ENCODE measurements at places on chromosomes 7 and 10.

DNA sequence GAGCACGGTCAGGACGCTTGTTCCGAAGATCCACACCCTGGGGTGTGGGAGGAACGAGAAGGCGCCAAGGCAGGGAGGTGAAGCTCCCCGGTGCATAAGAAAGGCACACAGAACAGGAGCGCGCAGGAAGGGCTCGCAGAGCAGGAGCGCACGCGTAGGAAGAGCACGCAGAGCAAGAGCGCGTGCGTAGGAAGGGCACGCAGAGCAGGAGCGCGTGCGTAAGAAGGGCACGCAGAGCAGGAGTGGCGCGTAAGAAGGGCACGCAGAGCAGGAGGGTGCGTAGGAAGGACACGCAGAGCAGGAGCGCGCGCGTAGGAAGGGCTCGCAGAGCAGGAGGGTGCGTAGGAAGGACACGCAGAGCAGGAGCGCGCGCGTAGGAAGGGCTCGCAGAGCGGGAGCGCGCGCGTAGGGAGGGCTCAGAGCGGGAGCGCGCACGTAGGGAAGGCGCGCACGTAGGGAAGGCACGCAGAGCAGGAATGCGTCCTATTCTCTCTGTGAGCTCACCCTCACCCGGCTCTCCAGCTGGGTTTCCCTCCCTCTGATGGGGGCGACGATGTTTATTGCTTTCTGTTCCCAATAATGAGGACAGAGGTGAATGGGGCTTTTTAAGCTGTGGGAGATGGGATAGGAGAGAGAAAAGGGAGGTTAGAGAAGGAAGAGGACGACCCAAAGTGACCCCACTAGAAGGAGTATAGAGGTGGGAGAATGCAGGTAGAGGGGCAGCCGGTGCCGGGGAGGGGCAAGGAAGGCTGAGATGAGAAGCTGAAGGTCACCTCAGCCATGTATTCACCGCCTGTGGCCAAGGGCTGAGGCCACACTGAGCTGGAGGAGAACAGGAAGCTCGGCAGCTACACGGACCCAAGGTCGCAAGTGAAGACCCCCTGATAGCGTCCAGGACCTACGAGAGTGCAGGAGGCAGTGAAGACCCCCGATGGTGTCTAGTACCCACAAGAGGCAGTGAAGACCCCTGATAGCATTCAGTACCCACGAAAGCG, 423.2 kb downstream of the PTPRN2 start:
- DNase-seq: no peak

GRCh38 chr10:13678101-13678843, 91.5 kb downstream of the PRPF18 start:
- no peak for DNase-seq

GRCh38 chr7:2633538-2634266, 1.9 kb downstream of the TTYH3 start:
- no peak for DNase-seq

- DNase-seq: no peak
Observed at GRCh38 chr7:479115-479947, 40.3 kb downstream of the PDGFA start.

GRCh38 chr10:5040781-5041470, 37.3 kb upstream of the AKR1C2 start:
- no peak for DNase-seq

DNA sequence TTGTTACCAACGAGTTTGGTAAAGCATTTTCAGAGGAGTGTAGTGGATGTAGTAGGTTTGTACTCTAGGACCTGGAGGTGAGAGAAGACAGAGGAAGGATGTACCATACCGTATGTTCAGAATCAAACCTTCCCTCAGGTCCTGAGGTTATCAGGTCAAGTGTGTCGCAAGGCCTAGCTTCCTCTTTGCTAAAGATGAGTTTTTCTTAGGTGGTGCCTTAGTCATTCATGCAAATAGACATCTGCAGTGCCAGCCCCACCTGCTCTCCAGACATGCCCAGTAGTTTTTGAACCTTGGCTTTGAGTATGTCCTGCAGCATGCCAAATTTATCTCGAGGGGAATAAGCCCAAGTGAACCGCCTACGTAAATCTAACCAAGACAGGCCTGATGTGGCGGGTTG, 71.3 kb downstream of the HDAC9 start:
- DNase-seq: no peak

DNA sequence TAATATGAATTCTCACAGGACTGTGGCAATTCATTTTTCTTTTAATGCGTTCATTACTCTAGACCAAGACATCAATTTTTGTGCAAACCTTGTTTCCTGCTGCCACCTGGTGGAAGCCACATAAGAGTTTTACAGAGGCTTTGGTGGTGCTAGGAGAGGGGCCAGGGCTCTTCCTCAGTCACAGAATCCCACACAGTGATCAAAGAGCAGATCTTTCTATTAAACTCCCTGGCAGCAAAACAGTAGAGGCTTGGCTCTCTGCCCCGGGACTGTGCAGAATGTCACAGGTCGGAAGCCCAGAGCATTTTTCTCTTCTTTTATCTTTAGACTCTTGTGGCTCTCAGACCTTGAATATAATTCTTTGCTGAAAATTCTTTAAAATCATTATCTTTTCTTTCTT, 506.4 kb upstream of the C7orf33 start:
- peak; percentile 14 for DNase-seq

- no peak for DNase-seq
Observed at GRCh38 chr10:105950410-105950809, 1214.1 kb downstream of the SORCS1 start.

GRCh38 chr7:28182071-28182471, 1.5 kb upstream of the JAZF1 start:
- DNase-seq: no peak

- no peak for DNase-seq
Observed at GRCh38 chr10:61452151-61452651, 980 bp downstream of the TMEM26 start.

DNA sequence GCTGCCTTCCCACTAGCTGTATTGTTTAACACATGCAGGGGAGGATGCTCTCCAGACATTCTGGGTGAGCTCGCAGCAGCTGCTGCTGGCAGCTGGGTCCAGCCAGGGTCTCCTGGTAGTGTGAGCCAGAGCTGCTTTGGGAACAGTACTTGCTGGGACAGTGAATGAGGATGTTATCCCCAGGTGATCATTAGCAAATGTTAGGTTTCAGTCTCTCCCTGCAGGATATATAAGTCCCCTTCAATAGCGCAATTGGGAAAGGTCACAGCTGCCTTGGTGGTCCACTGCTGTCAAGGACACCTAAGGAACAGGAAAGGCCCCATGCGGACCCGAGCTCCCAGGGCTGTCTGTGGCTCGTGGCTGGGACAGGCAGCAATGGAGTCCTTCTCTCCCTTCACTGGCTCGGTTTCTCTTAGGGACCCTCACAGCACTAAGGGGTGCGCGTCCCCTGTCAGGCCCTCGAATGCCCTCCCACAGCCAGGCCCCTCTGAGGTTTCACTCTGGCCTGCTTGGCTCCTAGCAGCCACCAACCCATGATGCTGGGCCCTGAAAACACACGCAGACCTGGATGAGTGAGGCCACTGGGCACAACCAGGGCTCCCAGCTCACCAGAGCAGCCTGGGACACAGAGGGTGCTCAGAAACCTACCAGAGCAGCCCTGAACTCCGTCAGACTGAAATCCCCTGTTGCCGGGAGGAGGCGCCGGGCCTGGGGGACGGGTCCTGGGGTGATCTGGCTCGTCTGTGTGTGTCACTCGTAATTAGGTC, 173.0 kb upstream of the LANCL2 start:
- DNase-seq: no peak

DNA sequence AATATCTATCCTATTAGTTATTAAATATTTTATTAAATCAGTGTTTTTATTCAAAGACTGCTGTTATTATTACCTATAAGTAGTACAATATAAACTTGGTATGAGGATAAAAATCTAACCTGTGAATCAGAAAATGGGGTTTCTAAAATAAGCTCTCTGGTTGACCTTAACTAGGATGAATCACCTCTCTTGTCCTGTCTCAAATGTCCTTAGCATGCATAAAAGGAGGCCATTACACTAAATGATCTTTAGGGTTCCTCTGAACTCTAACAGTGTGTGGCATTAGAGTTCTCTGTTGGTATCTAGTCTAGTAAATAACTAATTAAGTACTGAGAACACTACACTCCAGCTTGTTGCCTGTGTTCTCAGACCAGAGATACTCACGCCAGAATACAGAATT, 143.1 kb upstream of the LRRTM3 start:
- no peak for DNase-seq

DNA sequence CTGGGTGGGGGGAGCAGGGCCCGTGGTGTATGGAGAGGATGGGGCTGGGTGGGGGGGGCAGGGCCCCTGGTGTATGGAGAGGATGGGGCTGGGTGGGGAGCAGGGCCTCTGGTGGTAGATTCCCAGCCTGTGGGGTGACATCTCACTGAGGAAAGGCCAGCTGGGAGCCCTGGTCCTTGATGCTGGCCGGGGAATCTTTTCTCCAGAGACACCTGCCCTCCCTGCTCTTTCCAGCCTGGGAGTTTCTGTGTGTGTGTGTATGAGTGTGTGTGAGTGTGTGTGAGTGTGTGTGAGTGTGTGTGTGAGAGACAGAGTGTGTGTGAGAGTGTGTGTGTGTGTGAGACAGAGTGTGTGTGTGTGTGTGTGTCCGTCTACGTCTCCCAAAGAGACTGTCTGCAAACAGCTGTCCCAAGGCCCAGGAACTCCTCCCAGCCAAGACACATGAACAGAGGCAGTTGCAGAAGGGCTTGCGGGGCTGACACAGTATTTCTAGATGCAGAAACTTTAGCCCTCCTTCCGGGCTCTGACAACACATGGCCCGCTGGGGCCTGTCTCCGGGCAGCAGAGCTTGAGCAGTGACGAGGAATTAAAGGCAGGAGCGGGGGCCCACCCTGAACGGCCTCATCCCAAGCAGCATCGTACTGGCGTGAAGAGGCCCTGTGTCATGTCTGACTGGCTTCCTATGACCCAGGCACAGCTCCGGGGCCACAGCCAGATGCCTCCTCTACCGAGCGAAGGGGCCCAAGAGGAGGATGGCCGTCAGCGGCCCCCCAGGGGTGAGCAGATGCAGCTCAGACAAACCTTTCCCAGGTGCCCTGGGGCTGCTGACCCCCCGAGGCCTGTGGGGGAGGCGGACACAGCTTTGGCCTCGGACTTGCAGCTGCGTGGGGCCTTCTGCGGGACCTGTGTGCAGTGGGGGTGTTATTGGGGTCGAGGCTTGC, 24.3 kb downstream of the FAM20C start:
- no peak for DNase-seq
